ENCODE measurements at places on chromosomes 6 and 20. TPM values are rescaled to one million over a fixed set of nuclear protein-coding genes. Genes with fewer than 3 reads are reported as not detected.

GRCh38 chr6:169241688-169242350 lies 11.8 kb downstream of the THBS2 start:
- DNase-seq: no peak

Gene PLCB4
- 0.25 TPM for total RNA-seq

DNA sequence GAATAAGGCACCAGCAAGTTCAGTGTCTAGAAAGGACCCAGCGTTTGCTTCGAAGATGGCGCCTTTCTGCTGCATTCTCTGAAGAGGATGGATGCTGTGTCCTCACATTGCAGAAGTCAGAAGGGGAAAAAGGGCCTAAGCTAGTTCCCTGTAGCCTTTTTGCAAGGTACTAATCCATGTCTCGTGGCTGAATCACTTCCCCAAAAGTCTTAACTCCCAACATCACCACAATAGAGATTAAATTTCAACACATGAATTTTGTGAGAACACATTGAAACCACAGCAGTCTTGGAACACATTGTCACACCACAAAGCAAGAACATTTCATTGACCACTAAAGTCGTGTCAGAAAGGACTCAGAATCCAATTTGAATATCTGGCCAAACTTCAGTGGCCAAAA lies 42.1 kb downstream of the KLHL31 start:
- DNase-seq: peak; percentile 43

DNA sequence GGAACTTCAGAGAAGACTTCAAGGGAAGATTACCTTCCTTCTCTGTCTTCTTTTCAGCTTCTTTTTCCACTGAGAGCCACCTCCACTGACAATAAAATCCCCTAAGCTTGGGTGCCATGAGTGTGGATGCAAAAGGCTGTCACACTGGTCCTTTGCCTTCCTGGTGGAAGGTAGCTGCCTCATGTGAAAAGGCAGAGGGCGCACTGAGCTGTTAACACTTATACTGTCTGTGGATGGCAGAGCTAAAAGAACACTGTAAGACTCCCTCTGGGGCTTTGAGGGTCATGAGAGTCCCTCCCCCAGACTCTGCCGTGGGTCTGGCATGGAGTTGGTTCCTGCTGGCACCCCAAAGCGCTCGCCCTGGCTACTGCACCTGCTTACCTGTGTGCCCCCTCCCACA lies 536.7 kb upstream of the IMPG1 start:
- no peak for DNase-seq

GRCh38 chr6:81838724-81839426 lies 86.4 kb upstream of the TENT5A start:
- no peak for DNase-seq

DNA sequence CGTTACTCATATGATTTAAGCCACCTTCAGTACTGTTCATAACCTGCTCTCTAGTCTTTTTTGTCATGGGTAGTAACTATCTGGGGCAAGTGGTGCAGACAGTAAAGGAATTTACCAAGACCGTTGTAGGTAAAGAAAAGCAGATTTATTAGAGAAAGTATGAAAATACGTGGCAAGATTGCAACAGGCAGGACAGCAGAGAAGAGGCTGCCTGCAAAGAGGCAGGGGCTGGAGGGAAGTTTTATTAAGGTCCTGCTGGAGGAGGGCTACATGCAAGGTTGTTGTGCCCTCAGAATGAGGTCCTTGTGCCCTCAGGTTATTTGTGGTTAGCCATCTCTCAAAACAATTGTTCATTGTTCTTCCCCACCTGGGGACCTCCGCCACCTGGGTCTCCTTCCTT lies 444.3 kb downstream of the BCKDHB start:
- DNase-seq: no peak

DNA sequence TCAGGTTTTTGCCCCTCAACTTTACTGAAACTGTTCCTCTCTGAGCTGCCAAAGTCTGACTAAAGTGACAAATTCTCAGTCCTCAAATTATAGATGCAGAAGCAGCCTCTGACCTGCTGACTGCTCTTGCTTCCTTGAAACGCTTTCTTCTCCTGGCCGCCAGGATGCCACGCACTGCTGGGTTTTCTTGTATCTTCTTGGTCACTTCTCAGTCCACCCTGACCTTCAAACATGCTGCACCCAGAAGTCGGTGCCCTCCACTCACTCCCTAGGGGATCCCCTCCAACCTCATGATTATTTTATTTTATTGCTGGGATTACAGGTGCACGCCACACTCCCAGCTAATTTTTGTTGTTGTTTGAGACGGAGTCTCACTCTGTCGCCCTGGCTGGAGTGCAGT lies 24.7 kb downstream of the SYNJ2 start:
- no peak for DNase-seq

DNA sequence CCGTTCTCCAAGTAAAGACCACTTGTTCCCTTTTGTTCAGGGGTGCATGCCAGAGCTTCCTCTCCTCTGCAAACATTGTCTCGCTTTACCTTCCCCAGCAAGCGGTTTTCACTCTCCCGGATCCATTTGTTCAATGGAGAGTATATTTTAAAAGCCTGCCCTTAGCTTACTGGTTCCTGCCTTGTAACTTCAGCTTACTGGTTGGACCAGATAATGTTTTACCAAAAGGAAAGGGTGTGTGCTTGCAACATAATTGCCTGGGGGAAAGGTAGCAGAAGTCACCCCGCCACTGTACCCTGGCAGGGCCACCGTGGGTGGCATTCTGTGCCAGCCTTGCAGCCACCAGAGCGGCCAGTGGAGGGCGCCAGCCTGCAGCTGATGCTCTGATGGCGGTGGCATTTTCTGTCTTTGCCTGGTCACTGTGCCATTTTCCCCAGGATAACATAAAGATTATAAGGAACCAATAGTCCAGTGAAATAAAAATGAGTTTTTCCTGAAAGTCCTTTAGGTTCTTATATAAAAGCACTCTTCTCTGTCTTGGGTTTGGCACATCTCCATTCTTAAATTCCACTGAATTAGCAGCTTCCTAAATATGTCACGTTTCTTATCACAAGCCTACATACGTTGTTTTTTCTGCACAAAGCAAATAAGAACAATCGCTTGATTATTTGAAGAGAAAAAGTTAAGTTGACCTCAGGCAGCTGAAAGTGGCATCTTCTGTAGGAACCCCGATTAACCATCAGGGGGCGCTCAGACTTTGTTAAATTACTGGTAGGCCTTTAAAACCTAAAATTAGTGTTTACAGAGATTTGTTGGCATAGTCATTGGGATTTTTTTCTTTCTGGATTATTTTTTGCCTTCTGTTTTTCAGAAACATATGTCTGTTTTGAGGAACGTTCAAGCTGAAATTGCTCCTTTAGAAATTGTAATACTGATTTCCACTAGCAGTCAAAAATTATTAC lies 67.4 kb upstream of the XRN2 start:
- peak; percentile 82 for DNase-seq

DNA sequence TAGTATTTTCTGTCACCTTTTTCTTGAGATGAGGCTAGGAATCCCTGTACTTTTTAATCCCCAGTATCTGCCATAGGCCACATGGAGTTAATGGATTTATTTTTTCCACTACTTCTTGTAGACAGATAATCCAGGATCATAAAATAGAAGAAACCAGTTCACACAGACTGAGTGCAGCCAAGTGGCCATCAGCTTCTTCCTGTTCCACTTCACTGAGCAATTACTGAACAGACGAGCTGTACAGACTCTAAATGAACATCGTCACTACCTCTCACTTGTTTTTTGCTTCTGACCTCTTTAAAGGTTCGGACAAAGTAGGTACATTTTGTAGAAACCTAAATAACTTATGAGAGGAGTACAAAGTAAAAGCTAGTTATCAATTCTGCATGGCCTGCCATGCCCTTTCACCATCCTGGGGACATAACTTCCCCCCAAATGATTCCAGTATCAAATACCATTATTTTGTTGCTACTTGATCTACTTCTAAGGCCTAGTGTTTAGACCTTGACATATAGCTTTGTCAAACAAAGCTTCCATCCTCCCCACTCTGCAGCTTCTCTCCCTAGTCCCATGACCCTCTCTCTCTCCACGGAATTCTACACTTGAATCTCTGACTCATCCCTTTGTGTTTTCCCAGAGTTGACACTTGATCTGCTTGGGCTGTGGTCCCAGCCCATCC lies 34.4 kb upstream of the ARHGAP18 start:
- peak; percentile 89 for DNase-seq
